GM23248 (cell line): ENCODE measurements at places on chromosomes 7 and 10. TPM values are rescaled to one million over a fixed set of nuclear protein-coding genes. Genes with fewer than 3 reads are reported as not detected.

TRIM50 gene
- not detected in 2 replicates for total RNA-seq

TRPV5 gene
- not detected in 2 replicates for total RNA-seq

PSD gene
- 1.0 and 11.3 TPM in 2 replicates for total RNA-seq

DPP6 gene
- not detected in 2 replicates for total RNA-seq

GRCh38 chr7:46741938-46742540 lies 821.0 kb upstream of the IGFBP3 start:
- no peak for DNase-seq

DNA sequence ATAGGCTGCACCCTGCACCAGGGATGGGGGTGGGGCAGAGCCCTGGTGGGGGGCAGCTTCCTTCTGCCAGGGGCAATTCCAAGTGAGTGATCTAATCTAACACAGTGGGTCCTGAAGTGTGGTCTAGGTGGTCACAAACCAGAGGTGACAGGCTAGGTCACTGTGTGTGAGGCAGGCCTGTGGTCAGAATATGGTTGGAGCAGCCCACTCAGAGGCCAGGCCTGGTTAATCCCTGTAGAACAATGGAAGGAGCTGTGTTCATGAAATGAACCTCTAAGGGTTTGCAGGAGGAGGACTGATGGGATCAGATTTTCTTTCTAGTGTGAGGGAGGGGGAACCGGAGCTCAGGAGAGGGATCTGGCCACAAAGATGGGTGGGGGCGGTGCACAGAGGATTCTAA lies 10.0 kb upstream of the TSPAN14 start:
- DNase-seq: no peak

DNA sequence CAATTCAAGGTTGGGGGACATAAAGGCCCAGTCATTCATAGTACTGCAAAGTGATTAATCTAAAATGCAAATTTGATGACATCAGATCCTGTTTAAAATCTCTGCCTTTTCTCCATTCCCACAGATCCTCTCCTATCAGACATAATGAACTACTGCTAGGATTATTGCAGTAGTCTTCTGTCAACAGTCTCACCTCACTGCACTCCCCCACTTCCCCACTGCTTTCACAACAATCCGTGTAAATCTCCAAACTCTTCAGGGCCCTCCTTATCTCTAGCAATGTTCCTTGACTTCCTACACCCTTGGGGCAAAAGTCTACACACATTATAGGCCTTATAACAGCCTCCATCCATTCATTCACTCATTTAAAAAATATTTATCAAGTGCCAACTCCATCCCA lies 112.4 kb downstream of the KBTBD2 start:
- DNase-seq: no peak

DNA sequence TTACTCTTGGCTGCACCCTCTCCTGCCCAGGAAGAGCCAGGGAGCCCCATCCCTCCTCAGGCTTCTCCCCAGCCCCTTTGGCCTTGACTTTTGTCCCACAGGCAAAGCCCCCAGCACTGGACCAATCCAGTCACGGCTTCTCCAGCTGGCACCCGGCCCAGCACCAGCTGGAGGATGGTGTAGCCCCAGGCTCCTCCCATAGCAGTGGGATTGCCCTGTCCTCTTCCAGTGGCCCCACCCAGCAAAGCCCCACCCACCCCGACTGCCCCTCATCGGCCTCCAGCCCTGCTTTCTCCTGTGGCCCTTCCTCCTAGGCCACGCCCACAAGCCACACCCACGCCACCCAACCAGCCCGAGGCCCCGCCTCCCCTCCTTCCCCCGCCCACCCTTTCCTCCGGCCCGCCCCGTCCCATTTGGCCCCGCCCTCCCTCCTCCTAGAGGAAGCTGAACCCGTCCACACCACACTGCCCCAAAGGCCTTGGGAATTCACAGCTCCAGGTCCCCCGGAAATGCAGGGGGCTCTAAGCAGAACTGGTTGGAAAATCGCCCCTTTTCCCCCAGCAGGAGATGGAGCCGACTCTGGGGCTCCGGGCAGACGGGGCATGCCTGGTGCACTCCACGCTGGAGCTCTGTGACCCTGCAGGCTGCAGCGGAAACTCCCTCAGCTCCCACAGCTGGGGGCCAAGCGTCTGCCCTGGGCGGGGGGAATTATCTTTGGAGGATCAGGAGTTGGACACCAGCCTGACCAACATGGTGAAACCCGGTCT lies 25.2 kb downstream of the GET4 start:
- DNase-seq: peak; percentile 81

DNA sequence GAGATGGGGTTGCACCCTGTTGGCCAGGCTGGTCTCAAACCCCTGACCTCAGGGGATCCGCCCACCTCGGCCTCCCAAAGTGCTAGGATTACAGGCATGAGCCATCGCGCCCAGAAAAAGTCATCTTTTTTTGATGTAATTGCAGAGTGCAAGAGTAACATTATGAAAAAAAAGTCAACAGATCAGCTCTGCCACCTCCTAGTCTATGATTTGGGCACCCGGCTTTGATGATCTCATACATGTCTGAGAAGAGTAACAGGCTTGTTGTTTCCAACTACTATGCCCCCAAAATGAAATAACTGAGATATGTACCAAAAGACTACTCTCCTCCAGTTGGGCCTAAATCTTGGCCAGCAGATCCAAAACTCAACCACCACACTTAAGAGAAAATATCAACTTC lies 40.8 kb downstream of the VOPP1 start:
- DNase-seq: no peak

DNA sequence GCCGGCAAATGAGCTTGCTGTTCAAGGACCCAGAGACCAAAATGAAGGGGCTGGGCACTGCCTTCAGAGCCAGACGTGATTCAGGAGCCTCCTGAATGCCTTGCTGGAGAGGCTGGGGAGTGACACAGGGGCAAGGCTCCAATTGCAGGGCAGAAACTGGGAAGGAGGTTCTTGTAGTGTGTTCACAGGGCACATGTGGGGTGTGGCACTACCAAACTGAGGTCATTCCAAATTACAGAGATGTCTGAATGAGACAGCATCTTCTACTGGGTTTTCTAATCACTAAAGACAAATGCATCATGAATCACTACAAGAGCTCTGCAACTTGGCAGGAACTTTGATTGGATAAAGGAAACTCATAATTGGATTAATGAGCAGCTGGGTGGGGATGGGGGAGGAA lies 17.8 kb downstream of the CRTAC1 start:
- DNase-seq: no peak

- DNase-seq: no peak
These were observed 242.3 kb upstream of the DKK1 start for GRCh38 chr10:52071814-52072213.

- DNase-seq: no peak
These were observed 30.3 kb downstream of the PIK3CG start for GRCh38 chr7:106895246-106895864.

DNA sequence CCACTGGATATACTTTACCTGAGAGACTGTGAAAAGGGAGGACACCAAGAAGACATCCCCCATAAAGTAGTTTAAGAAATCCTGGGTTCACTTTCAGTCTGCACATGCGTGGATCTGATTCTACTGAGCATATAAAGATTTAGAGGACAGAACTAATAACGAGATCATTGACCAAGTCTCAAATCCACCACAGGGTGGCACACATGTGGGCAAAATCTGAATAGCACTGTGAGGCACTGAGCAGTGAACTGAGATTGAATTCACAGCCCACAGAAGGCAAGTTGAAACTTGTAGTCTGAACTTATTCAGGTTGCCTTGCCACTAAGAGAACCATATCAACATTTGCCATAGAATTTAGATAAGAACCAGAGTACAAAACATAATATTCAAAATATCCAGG lies 818.6 kb downstream of the GRID1 start:
- peak; percentile 24 for DNase-seq

DNA sequence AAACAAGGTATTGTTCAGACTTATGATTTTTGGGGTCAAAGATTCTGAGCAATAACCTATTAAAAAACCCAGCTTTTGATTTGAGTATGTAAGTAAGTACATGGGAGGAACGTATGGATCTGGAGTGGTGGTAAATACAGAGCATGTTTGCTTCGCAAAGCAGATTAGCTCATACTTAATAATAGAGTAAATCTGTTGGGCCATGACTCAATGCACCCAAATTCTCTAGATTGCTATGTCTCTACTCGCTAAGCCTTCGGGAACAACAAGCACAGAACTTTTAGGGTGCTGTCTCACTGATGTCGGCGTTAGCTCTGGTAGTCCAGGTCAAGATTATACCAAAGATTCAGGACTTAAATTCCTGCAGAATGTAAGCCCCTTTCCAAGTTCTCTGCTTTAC lies 807 bp upstream of the MINPP1 start:
- DNase-seq: peak; percentile 73

DNA sequence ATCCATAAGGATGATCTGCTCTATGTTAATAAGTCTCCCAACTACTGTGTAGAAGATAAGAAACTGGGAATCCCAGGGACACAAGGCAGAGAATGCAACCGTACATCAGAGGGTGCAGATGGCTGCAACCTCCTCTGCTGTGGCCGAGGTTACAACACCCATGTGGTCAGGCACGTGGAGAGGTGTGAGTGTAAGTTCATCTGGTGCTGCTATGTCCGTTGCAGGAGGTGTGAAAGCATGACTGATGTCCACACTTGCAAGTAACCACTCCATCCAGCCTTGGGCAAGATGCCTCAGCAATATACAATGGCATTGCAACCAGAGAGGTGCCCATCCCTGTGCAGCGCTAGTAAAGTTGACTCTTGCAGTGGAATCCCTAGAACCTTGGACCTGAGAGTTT lies 10.3 kb downstream of the WNT16 start:
- no peak for DNase-seq

GRCh38 chr10:110311357-110311949 lies 6.7 kb upstream of the SMNDC1 start:
- peak; percentile 82 for DNase-seq

- DNase-seq: no peak
These were observed 29.5 kb downstream of the SMNDC1 start for GRCh38 chr10:110275128-110275729.

DNA sequence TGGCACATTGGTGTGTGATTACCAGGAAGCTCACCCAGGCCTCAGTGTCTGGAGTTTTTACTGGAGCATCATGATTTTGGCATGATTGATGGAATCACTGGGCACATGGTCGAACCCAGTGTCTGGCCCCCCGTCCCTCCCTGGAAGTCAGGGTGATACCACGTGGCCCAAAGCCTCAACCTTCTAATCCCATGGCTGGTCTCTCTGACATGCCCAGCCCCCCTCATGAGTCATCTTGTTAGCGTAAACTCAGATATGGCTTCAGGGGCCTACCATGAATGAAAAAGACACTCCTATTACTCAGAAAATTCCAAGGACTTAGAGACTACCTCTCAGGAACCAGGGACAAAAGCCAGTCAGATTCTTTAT lies 109.3 kb downstream of the GRK5 start:
- DNase-seq: peak; percentile 89

DNA sequence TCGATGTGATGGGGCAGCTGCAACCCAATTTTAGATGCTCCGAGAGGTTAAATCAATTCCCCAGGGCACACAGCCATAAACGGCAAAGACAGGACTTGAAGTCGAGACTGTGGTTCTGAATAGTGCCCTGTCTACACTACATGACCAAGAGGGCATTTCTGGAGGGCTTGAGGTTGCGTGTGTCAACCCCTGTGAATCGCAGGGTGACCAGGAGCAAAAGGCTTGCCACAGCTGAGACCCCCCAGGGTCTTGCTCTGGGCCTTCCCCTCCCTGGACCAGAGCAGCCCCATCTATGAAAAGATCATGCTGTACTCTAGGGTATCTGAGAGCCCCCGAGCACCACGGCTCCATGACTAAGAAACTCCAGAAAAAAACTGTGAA lies 26.8 kb upstream of the RASGEF1A start:
- DNase-seq: no peak

DNA sequence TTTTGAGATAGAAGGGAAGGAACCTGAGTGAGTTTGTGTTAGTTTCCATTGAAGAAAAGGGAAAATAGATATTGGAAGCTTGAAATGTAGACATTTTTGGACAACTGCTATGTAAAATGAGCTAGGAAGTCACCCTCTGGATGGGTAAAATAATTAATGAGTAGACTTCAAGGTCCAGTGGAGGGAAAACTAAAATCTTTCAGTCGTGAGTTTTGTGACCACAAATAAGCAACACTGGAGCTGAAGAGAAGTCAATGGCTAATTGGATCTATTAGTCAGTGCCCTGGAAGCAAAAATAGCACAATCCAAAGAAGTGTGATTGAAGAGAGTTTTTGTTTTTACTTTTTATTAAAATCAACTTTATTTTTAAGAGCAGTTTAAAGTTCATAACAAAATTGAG lies 123.4 kb downstream of the MYO3A start:
- no peak for DNase-seq

DNA sequence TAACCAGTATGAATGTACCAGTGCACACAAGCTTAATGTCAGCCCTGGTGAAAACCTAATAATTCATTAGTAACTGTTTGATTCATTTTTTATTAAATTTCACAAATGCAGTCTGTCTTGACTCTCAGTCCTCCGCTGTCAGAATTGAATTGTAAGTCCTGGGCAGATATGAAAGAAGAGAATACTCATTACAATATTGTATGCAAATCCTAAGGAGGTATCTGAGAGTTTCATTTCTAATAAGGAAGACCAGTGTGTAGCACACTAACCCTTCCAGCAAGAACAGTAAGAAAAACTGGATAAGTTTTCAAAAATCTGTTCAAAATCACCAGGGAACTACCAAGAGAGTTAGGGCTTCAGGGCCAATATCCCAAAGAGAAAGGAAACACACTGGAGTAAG lies 652.1 kb downstream of the SUGCT start:
- DNase-seq: no peak

DNA sequence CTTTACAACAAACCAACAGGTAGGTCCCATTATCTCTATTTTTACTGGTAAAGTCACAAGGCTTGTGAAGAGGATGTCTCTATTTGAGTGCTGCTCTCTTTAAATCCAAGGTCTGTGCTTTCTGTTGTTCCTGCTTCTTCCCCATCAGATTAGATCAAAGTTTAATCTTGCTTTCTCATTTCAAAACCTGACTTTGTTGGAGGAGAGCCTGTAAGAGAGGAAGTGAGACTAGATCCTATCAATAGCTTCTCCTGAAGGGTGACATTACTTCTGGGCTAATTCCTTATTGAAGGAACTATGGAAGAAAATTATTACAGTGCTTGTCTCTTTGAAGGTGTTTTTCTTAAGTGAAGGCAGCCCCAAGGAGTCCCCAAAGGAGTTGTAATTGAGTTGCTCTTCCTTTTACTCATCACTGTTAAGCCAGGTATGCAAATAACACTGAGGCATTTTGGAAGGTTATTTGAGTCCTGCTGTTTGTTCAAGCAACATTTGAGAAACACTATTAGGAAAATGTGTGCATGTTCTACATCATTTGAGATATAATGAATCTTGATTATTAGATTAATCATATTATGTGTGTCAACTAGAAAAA lies 146.2 kb upstream of the MBL2 start:
- no peak for DNase-seq

- DNase-seq: no peak
These were observed 232.6 kb upstream of the HABP2 start for GRCh38 chr10:113320211-113320610.

GRCh38 chr7:35267411-35267810 lies 13.5 kb upstream of the TBX20 start:
- no peak for DNase-seq
